ENCODE measurements at places on chromosomes 11 and 22.

DNA sequence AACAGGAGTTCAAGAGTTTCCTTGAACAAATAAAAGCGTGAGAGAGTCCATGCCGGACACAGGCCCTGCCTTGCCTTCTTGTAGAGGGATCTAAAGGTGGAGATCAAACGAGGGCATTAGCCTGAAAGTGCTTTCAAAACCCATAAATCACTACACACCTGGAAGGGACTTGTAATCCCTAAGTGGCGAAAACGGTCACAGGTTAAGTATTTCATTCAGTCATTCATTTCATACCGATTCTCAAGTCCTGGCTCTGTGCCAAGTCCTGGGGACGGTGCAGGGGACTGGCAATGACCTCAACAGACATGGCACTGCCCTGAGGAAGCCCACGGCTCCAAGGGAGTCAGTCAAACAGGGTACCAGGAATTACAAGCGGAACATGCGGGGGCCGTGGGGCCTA, 26.6 kb downstream of the ELFN2 start:
- DNase-seq = no peak

GRCh38 chr11:116473206-116473769, 299.5 kb downstream of the BUD13 start:
- no peak for DNase-seq

- no peak for DNase-seq
These were observed 1.7 kb downstream of the DRD4 start for GRCh38 chr11:638631-639331.

DNA sequence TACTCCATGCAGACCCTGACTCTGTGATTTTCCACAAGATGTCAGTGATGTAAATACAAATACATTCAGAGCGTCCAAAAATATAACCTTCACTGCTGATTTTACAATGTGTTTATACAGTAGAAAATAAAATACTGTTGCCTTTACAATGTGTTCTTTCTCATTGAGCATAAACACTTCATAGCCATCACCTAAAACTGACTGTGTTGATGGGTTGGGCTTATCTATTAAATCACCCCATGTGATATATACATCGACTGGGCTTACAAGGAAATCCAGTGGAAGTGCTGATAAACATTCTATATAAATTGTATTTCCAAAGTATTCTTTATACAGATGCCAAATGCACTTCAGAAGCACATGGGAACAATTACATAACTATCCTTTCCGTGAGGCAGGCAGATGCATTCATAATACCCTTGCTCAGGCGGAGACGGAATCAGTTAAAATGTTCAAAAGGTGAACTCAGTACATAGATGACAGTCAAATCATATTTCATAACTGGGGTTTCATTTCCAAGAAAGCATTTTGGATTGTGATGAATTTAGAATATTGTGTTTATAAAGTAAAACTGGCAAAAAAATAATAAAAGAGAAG, 27.7 kb downstream of the DDI1 start:
- no peak for DNase-seq

- no peak for DNase-seq
These were observed 55.3 kb upstream of the PARVG start for GRCh38 chr22:44125421-44125820.

DNA sequence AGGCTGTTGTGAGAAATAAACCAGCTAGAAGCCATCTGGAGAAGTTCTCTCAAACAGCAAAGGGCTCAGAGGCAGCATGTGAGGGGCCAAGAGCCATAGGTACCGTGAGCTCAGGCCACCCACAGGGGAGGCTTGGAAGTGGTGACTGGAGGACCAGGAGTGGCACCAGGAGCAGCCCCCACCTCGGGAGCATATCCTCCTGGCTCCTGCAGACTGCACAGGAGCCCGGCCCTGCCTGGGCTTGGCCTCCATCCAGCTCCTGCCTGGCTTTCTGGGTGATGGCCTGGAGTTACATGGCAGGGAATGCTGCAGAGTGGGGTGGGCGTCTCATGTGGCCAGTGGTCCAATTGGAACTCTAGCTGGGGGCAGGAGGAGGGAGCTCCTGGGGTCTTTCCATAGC, 4.2 kb upstream of the MPPED1 start:
- no peak for DNase-seq

GRCh38 chr11:60858236-60858635, 2.5 kb upstream of the PTGDR2 start:
- no peak for DNase-seq

- no peak for DNase-seq
These were observed 13.1 kb upstream of the NOX4 start for GRCh38 chr11:89504270-89504669.

DNA sequence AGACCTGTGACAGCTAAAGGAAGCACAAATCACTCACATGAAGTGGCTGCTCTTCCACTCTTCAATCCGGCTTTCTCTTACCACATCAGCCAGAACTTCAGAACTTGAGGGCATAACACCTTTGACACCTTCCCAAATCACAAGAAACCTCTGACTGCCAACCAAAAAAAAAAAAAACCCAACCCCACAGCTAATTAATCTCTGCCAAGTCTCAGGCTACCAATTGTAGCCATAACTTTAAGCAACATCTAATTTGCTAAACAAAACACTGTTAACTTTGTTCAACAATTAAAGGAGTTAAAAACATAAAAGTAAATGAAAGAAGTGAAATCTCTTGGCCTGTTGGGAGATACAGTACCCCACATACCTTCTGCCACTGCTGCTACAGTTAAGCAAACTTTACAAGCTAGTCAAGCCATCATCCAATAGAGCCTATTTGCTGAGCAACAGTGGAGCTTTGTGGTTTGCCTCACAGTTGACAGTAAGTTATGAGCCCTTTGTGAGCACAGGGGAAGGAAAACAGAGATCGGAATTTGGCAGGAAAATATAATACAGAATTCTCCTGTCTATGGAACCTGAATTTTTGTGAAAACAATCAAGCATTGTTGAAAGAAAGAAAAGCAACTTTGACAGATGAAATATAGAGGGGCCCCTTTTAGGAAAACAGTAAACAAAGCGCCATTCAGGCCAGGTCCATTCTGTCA, at the start of gene SOX6:
Gene SOX6 (minus strand): TSS at position 490 of the 704 bp plus-strand sequence. CDS start 15,298 bp downstream, outside the sequence.
- no peak for DNase-seq

GRCh38 chr22:41777749-41778425, 22.6 kb upstream of the CCDC134 start:
- DNase-seq = no peak

GRCh38 chr11:5700421-5701054, 10.9 kb downstream of the TRIM22 start:
- DNase-seq = no peak

GRCh38 chr22:43038325-43038724, 23.4 kb upstream of the PACSIN2 start:
- DNase-seq = no peak

GRCh38 chr11:99349151-99349673, 328.5 kb downstream of the CNTN5 start:
- no peak for DNase-seq

GRCh38 chr11:47534704-47535251, 18.2 kb downstream of the CELF1 start:
- no peak for DNase-seq

GRCh38 chr22:44906248-44906936, 103.4 kb downstream of the PHF21B start:
- no peak for DNase-seq

GRCh38 chr22:27179161-27179560, 521.8 kb downstream of the MIAT start:
- no peak for DNase-seq

DNA sequence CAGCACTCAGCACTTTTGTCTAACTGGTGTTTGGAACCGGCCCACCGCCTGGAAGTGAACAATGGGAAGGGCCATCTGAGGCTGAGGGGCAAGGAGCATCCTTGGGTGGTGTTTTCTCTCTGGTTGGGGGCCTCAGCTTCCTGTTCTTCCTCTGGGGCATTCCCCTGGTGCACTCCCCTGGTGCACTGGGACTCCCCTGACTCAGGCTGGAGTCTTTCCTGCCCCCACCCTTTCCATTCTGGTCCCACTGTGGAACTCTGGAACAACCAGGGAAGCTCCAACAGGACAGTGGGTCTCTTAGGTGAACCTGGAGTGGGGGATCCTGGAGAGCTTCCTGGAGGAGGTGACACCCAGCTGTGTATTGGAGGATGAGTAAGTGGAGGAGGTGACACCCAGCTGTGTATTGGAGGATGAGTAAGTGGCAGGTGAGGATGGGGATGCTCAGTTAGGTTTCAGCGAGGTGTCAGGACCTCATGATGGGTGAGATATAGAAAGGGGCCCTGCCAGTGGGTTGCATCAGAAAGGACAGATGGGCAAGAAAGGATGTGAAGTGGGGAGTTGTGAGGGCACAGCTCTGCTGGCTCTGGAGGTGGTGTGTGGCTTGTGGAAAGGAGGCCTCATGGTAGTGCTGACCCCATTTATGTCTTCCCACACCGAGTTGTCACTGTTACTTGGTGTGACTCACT, 132.1 kb downstream of the OSBP2 start:
- no peak for DNase-seq

DNA sequence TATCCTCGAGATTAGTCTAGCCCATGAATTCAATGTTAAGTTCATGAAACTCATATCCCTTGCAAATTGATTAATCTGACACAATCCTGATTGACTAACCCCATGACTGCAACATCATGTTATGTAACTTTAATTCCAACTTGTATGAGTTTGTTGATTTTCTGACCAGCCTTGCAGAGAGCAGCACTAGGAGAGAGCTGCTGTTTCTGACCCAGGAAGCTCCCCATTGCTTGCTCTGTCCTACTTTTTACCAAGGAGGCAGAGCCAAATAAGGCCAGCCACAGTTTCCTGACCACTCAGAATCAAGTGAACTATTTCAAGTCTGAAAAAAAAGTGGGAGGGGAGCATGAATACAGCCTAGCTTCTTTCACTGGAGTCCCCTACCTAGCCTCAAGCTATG, 13.2 kb downstream of the MPZL3 start:
- DNase-seq = no peak

DNA sequence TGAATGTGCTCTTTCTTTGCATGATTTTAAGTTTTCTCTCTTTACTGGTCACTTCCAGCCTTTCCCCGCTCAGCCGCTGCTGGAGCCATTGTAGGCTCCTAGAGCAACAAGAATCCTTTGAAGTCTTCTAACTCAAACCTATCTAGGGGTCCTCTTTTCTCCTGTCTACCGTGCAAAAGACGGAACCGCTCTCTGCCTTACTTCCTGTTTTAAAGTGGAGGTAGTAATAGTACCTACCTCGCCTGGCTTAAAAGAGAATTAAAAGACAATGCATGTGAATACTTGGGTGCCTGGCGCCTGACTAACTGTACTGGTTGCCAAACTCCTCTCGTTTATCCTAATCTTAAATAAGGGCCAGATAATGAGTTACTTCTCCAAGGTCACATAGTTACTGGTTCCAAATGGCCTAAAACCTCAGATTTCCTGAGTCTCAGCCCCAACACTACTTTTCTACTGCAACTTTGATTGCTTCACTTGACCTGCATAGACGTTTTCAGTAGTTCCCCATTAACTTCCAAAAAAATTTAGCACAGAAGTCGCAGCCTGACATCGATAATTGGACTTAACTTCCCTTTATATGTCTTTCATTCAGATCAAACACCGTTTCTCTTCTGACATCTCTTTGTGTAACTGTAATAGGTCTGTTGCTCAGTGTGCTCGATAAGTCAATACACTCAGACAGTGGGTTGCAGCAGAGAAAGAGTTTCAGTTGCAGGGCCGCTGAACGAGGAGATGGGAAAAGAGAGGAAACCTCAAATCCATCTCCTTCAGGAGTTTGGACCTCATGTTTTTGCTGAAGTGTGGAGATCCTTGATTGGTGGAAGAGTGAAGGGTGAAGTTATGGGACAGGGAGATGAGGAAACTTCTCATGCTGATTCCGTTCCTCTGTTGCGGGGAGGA, 891 bp downstream of the SAMM50 start:
- no peak for DNase-seq

DNA sequence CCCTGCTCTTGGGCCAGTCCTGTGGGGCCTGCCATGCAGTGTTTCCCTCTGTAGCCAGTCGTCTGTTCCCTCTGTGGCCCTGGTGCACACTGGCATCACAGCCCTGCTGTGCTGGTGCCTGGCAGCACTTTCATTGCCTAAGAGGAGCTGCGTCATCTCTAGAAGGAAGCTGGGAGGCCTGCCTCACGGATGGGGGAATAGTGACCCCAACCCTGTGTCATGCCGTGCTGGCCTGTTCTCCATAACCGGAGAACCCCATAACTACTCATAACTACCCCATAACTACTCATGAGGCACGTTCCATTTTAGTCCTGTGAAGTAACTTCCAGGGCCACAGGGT, 14.0 kb downstream of the RAB36 start:
- DNase-seq = no peak

GRCh38 chr11:1397146-1397861, 7.6 kb downstream of the BRSK2 start:
- no peak for DNase-seq

GRCh38 chr11:100878474-100878873, 191.4 kb downstream of the ARHGAP42 start:
- no peak for DNase-seq

DNA sequence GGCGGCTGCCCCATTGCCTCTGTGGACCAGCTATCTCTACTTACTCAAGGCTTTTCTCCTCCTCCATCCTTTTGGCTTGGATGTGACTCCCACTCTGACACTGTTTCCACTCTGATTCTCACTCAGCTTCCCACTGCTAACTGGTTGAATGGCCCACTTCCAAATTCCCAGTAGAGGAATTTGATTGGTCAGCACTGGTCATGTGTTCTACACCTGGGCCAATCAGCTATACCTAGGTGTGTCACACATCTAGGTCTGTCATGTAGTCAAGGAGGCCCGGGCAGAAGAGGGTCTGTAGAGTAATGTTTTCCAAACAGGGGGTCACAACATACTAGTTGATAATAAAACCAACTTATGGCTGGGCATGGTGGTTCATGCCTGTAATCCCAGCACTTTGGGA, 53.3 kb downstream of the TPBGL start:
- DNase-seq = no peak

- no peak for DNase-seq
These were observed 80.1 kb downstream of the EFCAB6 start for GRCh38 chr22:43731988-43732387.

DNA sequence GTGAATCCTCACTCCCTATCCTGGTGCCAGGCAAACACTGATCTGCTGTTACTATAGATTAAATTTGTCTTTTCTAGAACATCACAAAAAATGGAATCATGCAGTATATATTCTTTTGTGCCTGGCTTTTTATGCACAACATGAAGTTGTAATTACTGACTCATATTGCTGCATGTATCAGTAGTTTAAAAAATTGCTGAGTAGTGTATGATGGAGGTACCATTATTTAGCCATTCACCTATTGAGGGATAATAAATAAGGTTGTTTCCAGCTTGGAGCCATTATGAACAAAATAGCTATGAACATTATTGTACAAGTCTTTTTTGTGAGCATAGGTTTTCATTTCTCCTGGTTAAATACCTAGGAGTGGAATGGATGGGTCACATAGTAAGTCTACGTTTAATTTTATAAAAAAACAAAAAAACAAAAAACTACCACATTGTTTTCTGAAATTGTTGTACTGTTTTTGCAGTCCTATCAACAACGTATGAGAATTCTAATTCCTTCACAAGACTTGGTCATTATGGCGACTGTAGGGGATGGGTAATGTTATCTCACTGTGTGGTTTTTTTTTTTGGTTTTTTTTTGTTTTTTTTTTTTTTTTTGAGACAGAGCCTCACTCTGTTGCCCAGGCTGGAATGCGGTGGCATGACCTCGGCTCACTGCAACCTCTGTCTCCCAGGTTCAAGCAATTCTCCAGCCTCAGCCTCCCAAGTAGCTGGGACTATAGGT, 111.6 kb downstream of the USP35 start:
- no peak for DNase-seq

- no peak for DNase-seq
These were observed 20.3 kb upstream of the RRM1 start for GRCh38 chr11:4074266-4074665.

All from stimulated activated CD8-positive, alpha-beta memory T cell treated with anti-CD3 and anti-CD28 coated beads, Interleukin-4, amount 100 ng/mL, for 1 hour (primary cell).